ENCODE measurements at places on chromosomes 3 and 15. TPM values are rescaled to one million over a fixed set of nuclear protein-coding genes. Genes with fewer than 3 reads are reported as not detected.

- no peak for DNase-seq
These were observed 3.4 kb downstream of the FSD2 start for GRCh38 chr15:82802497-82802896.

Gene CADM2
- total RNA-seq: 25.0 TPM

DNA sequence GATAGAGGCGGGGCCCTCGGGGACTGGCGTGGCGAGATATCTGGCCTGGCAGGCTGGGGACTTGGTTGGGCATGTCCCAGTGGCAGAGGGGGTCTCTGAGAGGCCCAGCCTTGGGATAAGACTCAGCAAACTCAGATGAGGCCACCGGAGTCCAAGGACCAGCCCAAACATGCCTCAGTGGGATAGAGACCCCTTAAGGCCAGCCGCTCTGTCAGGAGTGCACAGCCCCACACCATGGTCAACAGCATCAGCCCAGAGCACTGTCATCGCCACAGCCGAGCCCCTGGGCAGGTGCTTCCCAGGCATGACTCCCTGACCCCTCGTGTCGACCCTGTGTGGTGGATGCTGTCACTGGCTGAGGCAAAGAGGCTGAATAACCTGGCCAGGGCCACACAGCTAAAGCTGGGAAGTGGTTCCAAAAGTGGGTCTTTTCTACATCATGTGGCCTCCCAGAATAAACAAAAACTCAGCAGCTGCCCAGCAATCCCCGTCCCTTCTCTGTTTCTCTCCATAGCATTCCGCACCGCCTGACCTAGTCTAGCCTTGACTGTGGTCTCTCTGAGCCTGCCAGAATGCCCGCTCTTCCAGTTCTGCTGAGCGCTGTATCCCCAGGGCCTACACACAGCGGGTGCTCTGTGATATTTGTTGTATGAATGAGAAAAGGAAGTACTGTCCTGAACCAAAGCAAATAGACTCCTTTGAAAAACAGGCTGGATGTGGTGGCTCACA lies 15.1 kb downstream of the CTSH start:
- no peak for DNase-seq

DNA sequence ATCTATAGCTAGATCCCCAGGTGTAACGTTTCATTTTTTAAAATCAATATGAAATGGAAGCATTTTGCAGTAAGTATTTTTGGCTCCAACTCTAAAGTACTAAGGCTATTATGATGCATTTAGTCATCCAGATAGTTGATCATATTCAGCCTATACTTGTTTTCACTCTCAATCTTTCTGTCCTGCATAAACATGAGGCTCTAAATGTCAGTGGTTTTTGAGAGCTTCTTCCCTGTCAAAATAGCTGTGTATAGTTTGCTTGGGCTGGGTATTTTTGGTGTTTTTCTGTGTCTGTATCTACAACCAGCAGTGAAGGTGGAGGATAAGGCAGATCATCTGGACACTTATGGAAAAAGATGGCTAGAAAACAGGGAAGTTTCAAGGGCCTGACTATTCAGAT lies 128.0 kb downstream of the LRRN1 start:
- DNase-seq: no peak

DNA sequence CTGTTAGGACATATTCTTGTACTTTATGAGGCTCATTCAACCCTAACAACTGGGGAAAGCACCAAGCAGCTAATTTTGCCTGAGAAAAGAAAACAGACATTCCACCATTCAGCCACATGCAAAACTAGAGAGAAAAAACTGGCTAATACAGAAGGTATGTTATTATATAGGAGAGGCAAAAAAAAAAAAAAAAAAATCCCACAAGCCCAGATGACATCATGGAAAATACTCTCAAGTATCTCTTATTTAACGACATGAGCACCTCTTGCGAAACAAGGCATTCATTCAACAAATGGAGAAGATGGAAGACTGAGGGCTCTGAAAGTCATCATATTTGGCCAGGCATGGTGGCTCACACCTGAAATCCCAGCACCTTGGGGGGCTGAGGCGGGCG lies 61.5 kb downstream of the PRICKLE2 start:
- peak; percentile 17 for DNase-seq

DNA sequence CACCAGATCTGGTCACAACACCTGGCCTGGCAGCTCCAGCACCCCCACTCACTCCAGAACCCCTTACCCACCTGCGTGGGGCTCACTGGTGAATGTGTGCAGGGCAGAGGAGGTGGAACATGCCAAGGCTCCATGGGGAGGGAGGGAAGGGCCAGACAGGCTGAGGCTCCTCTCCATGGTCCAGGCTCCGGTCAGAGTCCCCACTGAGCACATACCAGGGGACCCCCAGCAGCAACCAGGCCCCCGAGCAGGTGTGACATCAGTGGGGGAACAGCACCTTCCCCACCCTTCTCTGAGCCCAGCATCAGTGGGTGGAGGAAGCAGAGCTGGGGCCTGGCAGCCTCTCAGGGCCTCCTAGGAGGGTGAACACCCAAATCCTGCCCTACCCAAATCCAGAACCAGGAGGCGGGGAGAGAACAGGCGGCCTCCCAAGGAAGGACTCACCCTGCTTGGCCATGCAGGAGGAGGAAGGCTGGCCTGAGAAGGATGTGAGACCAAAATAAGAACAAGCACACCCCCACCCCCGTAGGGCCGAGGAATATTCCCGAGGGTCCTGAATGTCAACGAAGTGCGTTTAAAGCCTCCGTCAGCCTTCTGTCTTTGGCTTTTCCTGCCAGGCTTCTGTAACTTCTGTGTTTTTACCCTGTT lies 1.1 kb upstream of the GP9 start:
- no peak for DNase-seq

Gene DLL4
- total RNA-seq: 0.05 TPM

GRCh38 chr3:14110699-14111098 lies 14.0 kb downstream of the CHCHD4 start:
- DNase-seq: no peak

Gene ABI3BP
- 1.3 TPM for total RNA-seq

GRCh38 chr3:146326875-146327543 lies 76.1 kb upstream of the PLSCR4 start:
- DNase-seq: peak; percentile 30

Gene MST1R
- 0.82 TPM for total RNA-seq

DNA sequence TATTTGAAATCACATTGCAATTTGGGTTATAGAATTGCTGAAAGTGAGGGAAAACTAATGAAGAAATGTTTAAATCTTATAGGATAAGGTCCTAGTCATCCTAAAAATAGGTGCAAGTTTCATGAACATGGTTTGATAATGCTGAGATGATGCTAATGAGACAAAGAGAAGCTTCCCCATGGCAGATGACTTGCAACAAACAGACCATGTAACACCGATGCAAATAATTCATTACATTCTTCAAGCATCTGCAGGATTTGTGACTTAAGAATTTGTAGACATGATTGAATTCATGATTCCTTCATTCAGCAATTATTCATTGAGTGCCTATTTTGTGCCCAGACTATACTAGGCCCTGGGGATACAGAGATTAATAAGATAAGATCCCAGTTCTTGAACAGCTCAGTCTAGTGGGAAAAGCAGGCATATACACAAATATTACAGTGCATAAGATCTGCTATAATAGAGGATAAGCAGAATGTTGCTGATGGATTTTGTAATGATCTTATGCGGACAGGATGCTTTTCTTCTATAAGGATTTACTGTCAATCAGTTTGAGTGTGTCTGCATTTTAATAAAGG lies 367.9 kb upstream of the GBE1 start:
- no peak for DNase-seq

DNA sequence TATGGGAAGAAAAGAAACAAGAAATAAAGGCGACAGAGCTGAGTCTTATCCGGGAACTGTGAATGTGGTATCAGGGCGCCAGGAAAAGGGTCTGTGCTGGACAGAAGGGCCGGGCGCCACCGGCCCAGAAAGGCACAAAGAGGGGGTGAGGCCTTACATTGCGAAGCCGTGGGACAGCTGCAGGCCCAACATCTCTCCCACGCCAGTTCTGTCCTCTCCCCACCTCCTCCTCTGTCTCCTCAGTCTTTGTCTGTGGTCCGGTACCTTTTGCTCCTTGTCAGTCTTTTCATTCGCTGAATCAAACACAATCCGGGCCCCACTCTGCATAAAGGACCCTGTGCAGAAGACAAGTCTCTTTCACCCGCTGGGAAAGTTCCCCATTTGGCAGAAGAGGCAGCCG lies 81.8 kb downstream of the LRIG1 start:
- DNase-seq: no peak

GRCh38 chr3:39291903-39292329 lies 12.1 kb upstream of the CX3CR1 start:
- DNase-seq: peak; percentile 56

GRCh38 chr15:93829115-93829870 lies 402.1 kb upstream of the MCTP2 start:
- DNase-seq: peak; percentile 25

- no peak for DNase-seq
These were observed 202.5 kb downstream of the UBE3A start for GRCh38 chr15:25236143-25236860.

Gene PTPN9
- 29.5 TPM for total RNA-seq

Gene GP5
- not detected for total RNA-seq

- no peak for DNase-seq
These were observed 127.4 kb downstream of the MYRIP start for GRCh38 chr3:39936848-39937247.

GRCh38 chr3:27632431-27633223 lies 89.5 kb downstream of the EOMES start:
- peak; percentile 27 for DNase-seq

Gene NIT2
- total RNA-seq: 61.9 TPM

GRCh38 chr15:69691307-69692015 lies 238.8 kb downstream of the RPLP1 start:
- DNase-seq: no peak

DNA sequence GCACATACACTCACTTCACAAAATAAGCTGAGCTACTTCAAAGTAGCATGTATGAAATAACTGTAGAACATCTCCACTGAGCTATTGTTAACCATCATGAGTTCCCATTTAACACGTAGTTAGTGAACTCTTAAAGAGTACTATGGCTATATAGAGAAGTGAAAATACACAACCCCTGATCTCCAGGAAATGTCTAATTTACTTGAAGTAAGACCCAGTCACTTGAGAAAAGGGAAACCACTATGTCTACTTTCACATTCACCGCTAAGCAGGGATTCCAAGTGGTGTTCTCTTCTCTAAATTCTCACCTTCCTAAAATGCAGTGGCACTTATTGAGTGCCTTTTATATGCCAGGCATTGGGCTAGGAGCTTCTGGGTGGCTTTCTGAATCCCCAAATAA lies 35.0 kb upstream of the COLQ start:
- DNase-seq: no peak

- no peak for DNase-seq
These were observed 431.6 kb upstream of the LMCD1 start for GRCh38 chr3:8070011-8070410.

Gene KY
- total RNA-seq: not detected

- no peak for DNase-seq
These were observed 6.0 kb upstream of the PHLDB2 start for GRCh38 chr3:111853068-111853467.

Data from NCI-H460 (cell line).